ENCODE measurements at places on chromosomes 7 and 10. TPM values are rescaled to one million over a fixed set of nuclear protein-coding genes. Genes with fewer than 3 reads are reported as not detected.

The SGPL1 gene
- total RNA-seq = 105 TPM

The PILRA gene
- 18.8 TPM for total RNA-seq

The LIPJ gene
- total RNA-seq = not detected

The PODXL gene
- total RNA-seq = 114 TPM

The KAZALD1 gene
- 9.8 TPM for total RNA-seq

The COL17A1 gene
- 10.8 TPM for total RNA-seq

DNA sequence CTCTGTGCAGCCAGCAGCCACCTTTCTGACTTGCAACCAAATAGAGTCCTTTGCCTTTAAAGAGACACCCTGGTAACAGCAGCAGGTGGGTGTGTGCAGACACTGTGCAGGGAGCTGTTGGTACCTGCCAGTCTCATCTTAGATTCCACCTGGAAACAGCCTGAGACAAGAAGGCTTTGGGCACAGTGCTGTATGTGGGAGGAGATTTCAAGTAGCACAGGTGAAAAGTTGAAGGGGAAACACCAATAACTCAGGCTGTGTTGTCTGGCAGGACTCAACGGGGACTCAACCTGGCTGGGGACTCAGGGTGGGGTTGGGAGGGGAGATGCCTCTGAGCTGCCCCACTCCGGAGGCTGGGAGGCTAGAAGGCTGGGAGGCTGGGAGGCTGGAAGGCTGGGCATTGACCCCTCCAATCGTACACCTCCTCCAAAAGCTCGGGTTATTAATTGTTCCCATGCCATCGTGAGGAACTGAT lies 6.7 kb downstream of the CPXM2 start:
- H3K36me3 ChIP-seq = no peaks in the 10 kb centered on the region
- no peaks in the 10 kb centered on the region for H3K4me1 ChIP-seq
- no peak overlapping the region for H3K4me3 ChIP-seq
- no peak for DNase-seq

- no peak for DNase-seq
- no peak overlapping the region for H3K4me3 ChIP-seq
- H3K27ac ChIP-seq = no peak overlapping the region
- no peaks in the 10 kb centered on the region for H3K27me3 ChIP-seq
Measured at GRCh38 chr10:124293616-124294449, 124.9 kb downstream of the OAT start.

GRCh38 chr7:66429498-66430163 lies 199.1 kb upstream of the KCTD7 start:
- peaks cover 4% of the 10 kb centered on the region for H3K36me3 ChIP-seq
- no peak for DNase-seq
- H3K27me3 ChIP-seq = no peaks in the 10 kb centered on the region
- no peak overlapping the region for H3K27ac ChIP-seq

GRCh38 chr10:75611172-75611992 lies 180.0 kb downstream of the LRMDA start:
- H3K4me3 ChIP-seq = no peak overlapping the region
- H3K4me1 ChIP-seq = peaks cover 9% of the 10 kb centered on the region
- DNase-seq = no peak
- peak overlapping the region; percentile 8 for H3K27ac ChIP-seq
- no peaks in the 10 kb centered on the region for H3K27me3 ChIP-seq
- H3K36me3 ChIP-seq = no peaks in the 10 kb centered on the region

DNA sequence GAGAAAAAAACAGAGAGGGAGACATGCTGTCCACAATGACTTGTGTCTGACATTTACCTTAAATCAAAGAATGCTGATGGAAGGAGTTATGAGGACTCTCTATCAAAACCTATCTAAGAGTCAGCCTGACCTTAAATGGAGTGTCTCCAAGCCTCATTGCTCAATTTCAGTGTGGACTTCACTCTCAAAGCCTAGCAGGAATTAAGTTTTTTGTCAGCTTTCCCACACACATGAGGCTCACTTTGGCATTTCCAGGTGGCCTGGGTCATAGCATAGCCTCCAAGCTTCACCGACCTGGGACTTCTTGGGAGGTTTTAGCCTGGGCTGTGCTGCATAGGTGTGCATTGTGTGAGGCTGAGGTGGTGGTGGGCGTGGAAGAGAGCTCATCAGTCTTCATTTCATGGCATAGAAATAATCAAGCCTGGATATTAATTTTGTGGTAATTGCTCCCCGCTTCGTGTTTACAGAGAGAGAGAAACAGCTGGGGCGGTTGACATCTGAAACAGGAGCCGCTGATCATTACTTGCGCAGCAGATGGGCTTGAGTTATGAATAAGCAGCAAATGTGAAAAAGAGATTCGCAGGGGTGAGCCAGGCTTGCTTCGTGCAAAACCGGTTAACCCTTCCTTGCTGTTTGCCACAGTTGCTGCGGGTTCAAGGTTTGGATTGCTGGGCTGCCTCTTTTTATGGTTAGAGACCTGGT lies 647.8 kb downstream of the INHBA start:
- H3K36me3 ChIP-seq = no peaks in the 10 kb centered on the region
- H3K27ac ChIP-seq = no peak overlapping the region
- DNase-seq = no peak
- H3K27me3 ChIP-seq = no peaks in the 10 kb centered on the region
- H3K4me1 ChIP-seq = no peaks in the 10 kb centered on the region

- peak overlapping the region; percentile 95 for H3K4me3 ChIP-seq
- peaks cover 11% of the 10 kb centered on the region for H3K4me1 ChIP-seq
- no peak for DNase-seq
- peak overlapping the region; percentile 95 for H3K27ac ChIP-seq
- H3K36me3 ChIP-seq = no peaks in the 10 kb centered on the region
- H3K27me3 ChIP-seq = no peaks in the 10 kb centered on the region
Measured at GRCh38 chr7:107891636-107892366, 818 bp downstream of the DLD start.

GRCh38 chr10:635088-635861 lies 54.2 kb downstream of the DIP2C start:
- peak; percentile 75 for DNase-seq
- H3K4me3 ChIP-seq = no peak overlapping the region
- no peaks in the 10 kb centered on the region for H3K36me3 ChIP-seq
- H3K27ac ChIP-seq = no peak overlapping the region
- no peaks in the 10 kb centered on the region for H3K27me3 ChIP-seq
- H3K4me1 ChIP-seq = peaks cover 12% of the 10 kb centered on the region

GRCh38 chr7:80623503-80624252 lies 14.8 kb upstream of the CD36 start:
- no peak overlapping the region for H3K27ac ChIP-seq
- no peaks in the 10 kb centered on the region for H3K4me1 ChIP-seq
- no peaks in the 10 kb centered on the region for H3K36me3 ChIP-seq
- H3K4me3 ChIP-seq = no peak overlapping the region
- H3K27me3 ChIP-seq = no peaks in the 10 kb centered on the region

GRCh38 chr10:14008740-14009080 lies 322.0 kb downstream of the FRMD4A start:
- no peak overlapping the region for H3K27ac ChIP-seq
- no peak for DNase-seq
- H3K27me3 ChIP-seq = no peaks in the 10 kb centered on the region
- H3K4me1 ChIP-seq = peaks cover 6% of the 10 kb centered on the region

DNA sequence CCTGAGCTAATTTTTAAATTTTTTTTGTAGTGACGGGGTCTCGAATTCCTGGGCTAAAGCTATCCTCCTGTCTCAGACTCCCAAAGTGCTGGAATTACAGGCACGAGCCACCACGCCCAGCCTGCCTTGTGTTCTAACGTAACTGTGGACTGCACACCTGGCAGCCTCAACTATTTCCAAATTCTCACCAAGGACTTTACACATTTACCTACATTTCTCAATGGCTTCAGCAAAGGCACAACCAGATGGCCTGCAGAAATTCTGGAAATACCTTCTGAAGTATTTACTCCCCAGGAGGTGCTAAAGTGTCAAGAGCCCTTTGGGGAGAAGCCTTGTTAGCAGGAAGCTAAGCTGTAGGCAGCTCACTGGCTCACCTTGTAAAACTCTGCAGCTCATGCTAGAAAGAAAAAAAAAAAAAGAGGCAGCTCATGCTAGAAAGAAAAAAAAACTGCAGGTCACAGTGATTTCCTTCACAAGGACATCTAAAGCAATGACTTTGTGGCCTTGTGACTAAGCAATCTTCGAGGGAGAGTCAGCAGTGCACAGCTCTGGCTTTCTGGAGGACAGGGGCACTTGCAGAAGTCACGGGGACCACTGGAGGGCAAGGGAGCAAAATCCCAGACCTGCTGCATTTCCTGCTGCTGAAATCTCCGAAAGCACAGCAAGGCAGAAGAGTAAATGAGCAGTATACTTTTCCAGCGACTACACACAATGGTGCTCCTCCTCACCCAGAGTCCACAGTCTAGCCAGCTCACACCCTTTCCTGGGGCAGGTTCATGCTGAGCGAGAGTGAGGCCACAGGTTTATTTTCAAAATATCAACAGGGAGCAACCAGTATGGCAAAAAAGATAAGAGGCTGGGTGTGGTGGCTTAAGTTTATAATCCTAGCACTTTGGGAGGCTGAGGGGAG lies 40.4 kb downstream of the BAIAP2L1 start:
- peak overlapping the region; percentile 53 for H3K27ac ChIP-seq
- H3K36me3 ChIP-seq = no peaks in the 10 kb centered on the region
- no peaks in the 10 kb centered on the region for H3K27me3 ChIP-seq
- DNase-seq = no peak
- H3K4me1 ChIP-seq = no peaks in the 10 kb centered on the region

DNA sequence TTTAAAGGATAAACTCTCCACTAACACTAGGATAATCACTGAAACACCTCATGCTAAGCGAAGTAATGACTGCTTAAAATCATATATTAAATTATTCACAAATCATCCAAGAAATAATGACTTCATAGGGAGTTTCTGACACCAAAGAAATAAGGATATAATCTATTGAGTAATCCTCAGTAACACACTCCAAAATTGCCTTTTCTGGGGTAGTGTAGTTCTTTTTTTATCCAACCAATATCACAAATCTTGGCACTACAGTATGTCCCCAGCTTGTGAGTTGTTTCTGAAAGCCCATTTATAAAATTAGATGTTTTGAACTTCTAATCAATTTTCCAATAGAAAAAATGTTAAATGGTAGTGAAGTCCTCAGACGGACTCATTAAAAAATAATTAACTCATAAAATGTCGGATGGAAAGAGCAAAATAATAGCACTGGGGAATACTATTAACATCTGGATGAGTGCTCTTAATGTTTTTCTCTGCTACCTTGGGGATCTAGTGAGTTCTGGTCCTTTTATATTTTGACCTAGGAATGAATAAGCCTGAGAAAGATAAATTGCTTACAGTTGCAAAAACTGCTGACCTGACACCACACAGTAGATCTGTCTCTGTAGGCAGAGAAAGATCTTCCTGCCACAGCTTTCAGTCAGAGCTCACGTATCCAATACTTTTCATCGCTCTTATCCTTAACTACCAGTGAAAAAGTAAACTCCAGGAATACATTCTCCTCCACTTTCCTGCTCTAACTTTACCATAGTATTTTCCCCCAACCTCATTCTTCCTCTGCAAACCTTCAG lies 618.5 kb upstream of the ANKRD30A start:
- no peak overlapping the region for H3K4me3 ChIP-seq
- DNase-seq = no peak
- H3K27me3 ChIP-seq = no peaks in the 10 kb centered on the region

GRCh38 chr10:30186371-30186875 lies 127.0 kb upstream of the JCAD start:
- peak overlapping the region; percentile 74 for H3K27ac ChIP-seq
- H3K27me3 ChIP-seq = no peaks in the 10 kb centered on the region
- peaks cover 8% of the 10 kb centered on the region for H3K4me1 ChIP-seq
- no peaks in the 10 kb centered on the region for H3K36me3 ChIP-seq
- peak; percentile 63 for DNase-seq

DNA sequence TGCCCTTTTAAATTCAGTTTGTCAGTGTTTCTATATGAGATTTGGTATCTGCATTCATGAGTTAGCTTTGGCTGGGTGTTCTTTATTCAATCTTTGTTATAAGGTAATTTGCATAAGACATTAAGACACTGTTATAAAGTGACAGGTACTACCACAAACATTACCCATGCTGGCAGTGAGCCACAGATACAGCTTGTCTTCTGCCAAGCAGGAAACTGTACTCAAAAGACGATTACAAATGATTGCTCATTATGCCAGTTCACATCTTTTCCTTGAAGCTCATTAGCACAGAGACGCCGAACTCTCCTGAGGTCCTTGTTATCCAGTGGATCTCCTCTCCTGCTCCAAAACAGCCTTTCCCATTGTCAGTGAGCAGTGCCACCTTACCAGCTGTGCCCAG lies 30.4 kb downstream of the AMPH start:
- no peaks in the 10 kb centered on the region for H3K4me1 ChIP-seq
- no peak overlapping the region for H3K4me3 ChIP-seq
- no peak for DNase-seq
- no peaks in the 10 kb centered on the region for H3K27me3 ChIP-seq
- no peak overlapping the region for H3K27ac ChIP-seq

- no peaks in the 10 kb centered on the region for H3K4me1 ChIP-seq
- DNase-seq = peak; percentile 83
- no peaks in the 10 kb centered on the region for H3K27me3 ChIP-seq
Measured at GRCh38 chr10:44385696-44386441, 972 bp upstream of the CXCL12 start.

- H3K36me3 ChIP-seq = no peaks in the 10 kb centered on the region
- no peaks in the 10 kb centered on the region for H3K27me3 ChIP-seq
- DNase-seq = no peak
- no peaks in the 10 kb centered on the region for H3K4me1 ChIP-seq
Measured at GRCh38 chr10:37754538-37755323, 102.7 kb downstream of the ZNF248 start.

DNA sequence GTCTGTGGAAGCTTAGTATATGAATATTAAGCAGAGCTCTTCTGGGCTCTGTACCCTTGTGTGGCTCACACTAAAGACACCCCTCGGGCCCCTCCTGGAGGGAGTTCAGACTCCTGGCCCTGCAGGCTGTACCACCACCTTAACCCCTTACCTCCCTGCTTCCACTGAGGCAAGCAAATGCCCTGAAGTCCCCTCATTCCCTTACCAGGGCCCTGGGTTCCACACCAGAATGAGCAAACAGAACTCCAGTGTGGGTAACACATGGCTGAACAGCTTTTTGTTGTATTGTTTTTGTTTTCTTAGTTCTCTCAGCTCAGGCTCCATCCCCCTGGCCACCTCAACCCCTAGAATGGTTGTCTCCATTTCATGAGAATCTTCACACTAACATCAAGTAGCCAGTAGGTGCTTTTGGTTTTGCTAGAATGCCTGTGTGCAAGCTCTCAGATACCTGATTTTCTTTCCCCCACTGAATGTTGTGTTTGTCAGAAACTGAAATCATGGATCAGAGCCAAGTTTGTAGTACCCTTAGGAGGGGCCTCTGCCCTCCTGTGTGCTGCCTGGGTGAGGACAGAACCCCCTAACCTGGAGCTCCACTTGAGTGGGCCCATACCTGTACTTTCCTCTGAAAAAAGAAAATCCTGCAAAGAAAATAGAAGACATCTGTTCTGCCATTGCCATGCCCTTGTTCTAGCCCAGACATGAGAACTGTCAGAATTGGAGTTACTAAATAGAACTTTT lies 2.8 kb upstream of the WAPL start:
- no peak overlapping the region for H3K4me3 ChIP-seq
- H3K27ac ChIP-seq = no peak overlapping the region
- H3K4me1 ChIP-seq = no peaks in the 10 kb centered on the region
- no peaks in the 10 kb centered on the region for H3K27me3 ChIP-seq

- H3K27me3 ChIP-seq = no peaks in the 10 kb centered on the region
- H3K36me3 ChIP-seq = peaks cover 2% of the 10 kb centered on the region
- no peak for DNase-seq
- no peak overlapping the region for H3K4me3 ChIP-seq
Measured at GRCh38 chr7:6619961-6620360, 4.6 kb downstream of the ZNF853 start.

GRCh38 chr7:118312966-118313365 lies 88.5 kb downstream of the ANKRD7 start:
- no peaks in the 10 kb centered on the region for H3K27me3 ChIP-seq
- no peaks in the 10 kb centered on the region for H3K36me3 ChIP-seq
- DNase-seq = no peak
- H3K4me3 ChIP-seq = no peak overlapping the region
- no peaks in the 10 kb centered on the region for H3K4me1 ChIP-seq
- no peak overlapping the region for H3K27ac ChIP-seq

Measured in kidney (tissue), 22 donors.